Anterior cingulate cortex (tissue), 58 donors: ENCODE measurements at places on chromosomes 1 and 21.

- DNase-seq = no peak
These were observed 25.2 kb upstream of the EPS8L3 start for GRCh38 chr1:109788695-109789521.

- no peak for DNase-seq
These were observed 9.1 kb upstream of the SYTL1 start for GRCh38 chr1:27332536-27333281.

- no peak for DNase-seq
These were observed 11.9 kb upstream of the GPX7 start for GRCh38 chr1:52590266-52590665.

DNA sequence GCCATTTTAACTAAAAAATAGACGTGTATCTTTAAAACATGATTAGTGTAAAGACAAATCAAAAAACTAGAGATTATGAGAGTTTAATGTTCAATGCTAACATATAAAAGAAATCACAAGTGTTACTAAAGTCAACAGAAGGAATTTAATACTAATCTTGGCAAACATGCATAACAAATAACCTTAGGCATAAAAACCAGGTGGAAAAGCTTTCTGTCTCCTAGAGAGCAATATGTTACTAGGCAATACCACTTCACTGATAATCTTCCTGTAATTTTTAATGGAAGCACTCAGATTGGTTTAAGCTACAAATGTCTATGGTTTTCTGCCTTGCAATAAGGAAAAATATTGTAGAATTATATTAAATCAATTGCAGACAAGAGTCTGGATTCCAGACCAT lies 121.9 kb downstream of the NME7 start:
- DNase-seq = no peak

DNA sequence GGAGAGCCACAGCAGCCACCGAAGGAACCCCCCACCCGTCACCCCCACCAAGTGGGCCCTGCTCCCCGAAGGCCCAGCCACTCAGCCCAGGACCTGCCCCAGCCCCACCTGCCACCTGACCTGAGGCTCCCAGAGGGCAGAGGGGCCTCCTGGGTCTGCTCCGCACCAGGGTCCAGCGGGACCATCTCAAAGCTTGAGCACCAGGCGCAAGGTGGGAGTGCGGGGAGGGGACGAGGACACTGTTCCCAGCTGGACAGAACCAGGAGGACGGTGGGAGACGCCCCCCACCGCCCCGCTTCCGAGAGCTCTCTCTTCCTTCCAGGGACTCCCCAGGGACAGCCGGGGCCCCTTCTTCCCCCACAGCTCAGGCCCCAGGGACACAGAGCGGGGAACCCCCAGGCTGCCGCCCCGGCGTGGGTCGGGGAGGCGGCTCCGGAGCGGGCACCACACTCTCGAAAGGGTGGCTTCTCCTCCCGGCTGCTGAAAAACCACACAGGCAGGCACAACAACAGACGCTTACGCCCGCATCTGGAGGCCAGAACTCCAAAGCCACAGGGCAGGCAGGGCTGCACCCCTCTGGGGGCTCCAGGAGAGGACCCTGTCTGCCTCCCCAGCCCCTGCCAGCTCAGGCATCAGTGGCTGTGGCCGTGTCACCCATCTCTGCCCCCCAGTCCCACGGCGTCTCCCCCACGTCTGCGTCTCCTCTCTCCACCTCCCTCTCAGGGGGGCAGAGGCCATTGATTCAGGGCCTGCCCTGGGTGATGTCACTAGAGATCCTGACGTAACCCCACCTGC lies 1.9 kb upstream of the TTLL10 start:
- no peak for DNase-seq

DNA sequence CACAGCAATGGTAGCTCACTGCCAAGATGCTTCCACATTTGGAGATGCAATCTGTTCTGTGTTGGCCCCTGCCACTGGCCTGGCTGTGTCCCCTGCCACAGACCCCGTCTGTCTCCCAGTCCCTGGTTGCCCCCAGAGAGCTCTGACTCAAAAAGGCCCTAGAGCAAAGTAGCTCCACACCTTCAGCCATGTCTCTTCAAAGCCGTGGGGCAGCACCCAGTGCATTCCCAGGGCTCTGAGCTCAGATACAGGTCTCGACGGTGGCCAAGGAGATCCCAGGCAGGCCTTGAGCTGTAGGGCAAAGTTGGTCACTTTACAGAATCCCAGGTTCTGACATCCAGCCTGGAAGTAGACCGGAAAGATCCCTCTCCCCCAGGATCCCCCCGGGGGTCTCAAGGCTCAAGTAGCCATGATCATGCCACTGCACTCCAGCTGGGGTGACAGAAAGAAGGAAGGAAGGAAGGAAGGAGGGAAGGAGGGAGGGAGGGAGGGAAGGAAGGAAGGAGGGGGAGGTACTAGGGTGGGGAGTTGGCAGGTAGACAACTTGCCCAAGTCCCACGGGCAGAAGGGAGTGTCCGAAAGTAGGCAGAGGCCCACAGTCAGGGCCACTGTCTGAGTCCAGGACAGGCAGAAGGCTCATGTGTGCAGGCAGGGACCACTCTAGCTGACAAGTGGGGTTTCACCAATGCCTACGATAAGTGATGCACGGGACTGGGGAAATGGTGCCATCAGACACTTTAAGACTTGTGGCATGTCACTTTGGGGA lies 4.8 kb upstream of the ARF1 start:
- DNase-seq = no peak

GRCh38 chr1:84433258-84434080 lies 35.2 kb downstream of the DNASE2B start:
- peak; percentile 41 for DNase-seq

GRCh38 chr1:195773931-195774330 lies 834.3 kb downstream of the KCNT2 start:
- no peak for DNase-seq

GRCh38 chr1:206004826-206005225 lies 1.6 kb upstream of the RAB7B start:
- peak; percentile 13 for DNase-seq

DNA sequence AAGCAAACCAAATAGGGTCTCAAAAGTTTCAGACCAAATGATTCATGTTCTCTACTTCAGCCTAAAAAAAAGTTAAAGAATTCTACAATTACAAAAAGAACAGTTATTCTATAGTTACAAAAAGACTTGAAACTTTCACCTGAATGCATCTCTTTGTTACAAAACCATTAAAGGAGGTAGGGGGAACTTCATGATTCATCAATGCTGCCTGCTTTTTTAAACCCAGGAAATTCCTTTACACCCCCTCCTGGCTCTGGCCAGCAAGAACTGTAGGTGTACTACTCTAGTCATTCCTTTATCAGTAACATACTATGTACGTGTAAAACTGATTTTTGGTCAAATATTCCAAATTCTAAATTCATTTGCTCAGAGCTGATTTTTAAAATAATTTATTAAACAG lies 5.0 kb downstream of the FAF1 start:
- no peak for DNase-seq

GRCh38 chr1:213330281-213330680 lies 279.2 kb downstream of the RPS6KC1 start:
- no peak for DNase-seq

GRCh38 chr1:226349801-226350518 lies 41.0 kb upstream of the LIN9 start:
- DNase-seq = no peak

DNA sequence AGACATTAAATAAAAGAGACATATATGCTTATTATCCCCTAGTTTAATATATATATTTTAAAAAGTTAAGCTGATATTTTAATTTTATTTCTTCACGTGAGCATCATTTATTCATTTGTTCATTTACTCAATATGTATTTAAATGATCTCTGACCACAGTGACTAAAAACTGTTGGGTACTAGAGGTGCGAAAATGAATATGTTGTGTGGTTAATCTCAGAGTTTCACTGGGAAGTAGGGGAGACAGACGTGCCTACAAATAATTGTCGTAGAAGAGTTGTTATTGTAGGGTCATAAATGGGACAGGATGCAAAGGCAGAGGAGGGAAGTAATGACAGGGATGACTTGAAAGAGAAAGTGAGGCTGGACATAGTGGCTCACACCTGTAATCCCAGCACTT lies 213.0 kb upstream of the CACYBP start:
- DNase-seq = no peak
